Muscle of leg (tissue), 16 donors: ENCODE measurements at places on chromosomes 2 and 18. TPM values are rescaled to one million over a fixed set of nuclear protein-coding genes. Genes with fewer than 3 reads are reported as not detected.

Gene MREG
- total RNA-seq = 1.3 TPM

Gene FTCDNL1
- 2.6 TPM for total RNA-seq

Gene FBXO15
- total RNA-seq = 0.89 TPM

Gene TCF4
- 167 TPM for total RNA-seq

Gene HOXD3
- total RNA-seq = 3.1 TPM

Gene MDH1B
- total RNA-seq = 0.40 TPM

Gene CCBE1
- 2.8 TPM for total RNA-seq

Gene RPRM
- 6.4 TPM for total RNA-seq
